Activated CD8-positive, alpha-beta T cell treated with anti-CD3 and anti-CD28 coated beads, Interleukin-2, amount 10 ng/mL, durations not matched to agents 7 days and 5 days (primary cell): ENCODE measurements at places on chromosomes 5 and 9.

DNA sequence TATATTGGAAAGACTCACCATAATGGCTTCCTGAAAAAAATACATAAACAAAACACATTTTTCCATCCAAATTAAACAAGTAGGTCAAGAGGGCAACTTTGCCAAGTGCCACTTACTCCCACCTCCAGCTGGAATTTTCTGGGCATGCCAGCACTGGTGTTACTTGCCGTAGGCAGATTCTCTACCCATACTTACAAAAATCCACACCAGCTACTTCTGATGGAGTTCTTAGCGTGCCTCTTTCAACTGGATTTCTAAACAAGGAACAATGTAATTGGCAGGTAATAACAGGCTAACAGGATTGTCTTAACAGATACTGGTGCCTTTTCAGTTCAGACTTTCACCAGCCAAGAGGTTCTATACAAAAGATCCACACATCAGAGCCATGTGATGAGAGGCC, 301.4 kb downstream of the MLLT3 start:
- DNase-seq = no peak

GRCh38 chr9:70947086-70947485, 174.3 kb downstream of the TRPM3 start:
- no peak for DNase-seq

DNA sequence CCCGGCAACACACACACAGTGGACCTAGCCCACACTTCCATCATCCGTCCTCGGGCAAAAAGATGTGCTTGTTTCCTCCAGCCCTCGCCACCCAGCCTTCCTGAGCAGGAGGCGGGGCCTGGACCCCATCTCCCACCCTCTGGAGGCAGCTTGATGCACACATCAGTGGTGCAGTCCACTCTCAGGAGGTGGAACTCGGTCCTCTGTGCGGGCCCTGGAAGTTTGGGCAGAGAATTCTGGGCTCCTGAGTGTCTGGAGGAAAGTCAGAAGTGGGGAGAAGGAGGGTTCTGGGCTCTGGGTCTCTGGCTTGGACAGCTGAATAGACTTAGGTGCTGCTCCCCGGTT, 54.0 kb upstream of the NEURL1B start:
- no peak for DNase-seq

DNA sequence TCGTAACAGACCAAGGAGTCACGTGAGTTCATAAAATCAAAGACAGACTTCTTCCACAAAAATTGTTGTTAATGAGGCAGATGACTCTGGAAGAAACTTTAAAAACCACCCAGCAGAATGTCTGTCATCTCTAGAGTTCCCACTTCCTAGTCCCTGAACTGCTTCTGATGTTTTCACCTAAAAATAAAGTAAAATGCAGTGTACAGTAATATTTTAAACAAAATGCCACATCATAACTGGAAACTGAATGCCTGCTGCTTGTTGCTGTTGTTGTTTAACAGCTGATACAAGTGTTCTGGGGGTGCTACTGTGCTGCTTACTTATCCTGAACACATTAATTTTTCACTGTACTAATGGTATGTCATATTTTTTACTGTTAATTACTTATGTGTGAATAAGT, 577.2 kb downstream of the MTRR start:
- DNase-seq = no peak

- no peak for DNase-seq
Observed at GRCh38 chr5:92505145-92505544, 1075.9 kb downstream of the NR2F1-AS1 start.

- DNase-seq = no peak
Observed at GRCh38 chr9:33193818-33194217, 26.7 kb upstream of the B4GALT1 start.

DNA sequence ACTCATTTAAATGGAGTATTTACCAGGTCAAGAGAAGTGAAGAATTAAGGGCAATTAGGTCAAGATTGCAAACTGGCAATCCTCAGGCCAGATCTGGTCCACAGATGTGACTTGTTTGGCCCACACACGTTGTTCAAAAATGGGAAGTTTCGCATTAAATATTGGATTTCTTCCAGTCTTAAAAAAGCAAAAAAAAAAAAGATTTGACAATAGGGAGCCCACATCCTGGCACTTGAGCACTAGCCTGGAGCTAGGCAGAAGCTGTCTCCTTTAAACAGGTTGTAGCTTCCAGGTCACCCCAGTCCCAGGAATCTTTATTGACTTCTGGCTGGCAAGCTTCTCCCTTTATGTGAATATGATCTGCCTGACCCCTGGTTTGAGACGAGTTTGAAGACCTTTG, 520.4 kb downstream of the RAB3C start:
- DNase-seq = no peak
